NCI-H187 treated with DMSO at 0.1 percent for 48 hours (cell line): ENCODE measurements at places on chromosomes 1 and 21.

GRCh38 chr1:52590266-52590665 is 11.9 kb upstream of the GPX7 start:
- DNase-seq, result no peak

GRCh38 chr21:21064353-21064752 is 66.1 kb downstream of the NCAM2 start:
- no peak for DNase-seq

DNA sequence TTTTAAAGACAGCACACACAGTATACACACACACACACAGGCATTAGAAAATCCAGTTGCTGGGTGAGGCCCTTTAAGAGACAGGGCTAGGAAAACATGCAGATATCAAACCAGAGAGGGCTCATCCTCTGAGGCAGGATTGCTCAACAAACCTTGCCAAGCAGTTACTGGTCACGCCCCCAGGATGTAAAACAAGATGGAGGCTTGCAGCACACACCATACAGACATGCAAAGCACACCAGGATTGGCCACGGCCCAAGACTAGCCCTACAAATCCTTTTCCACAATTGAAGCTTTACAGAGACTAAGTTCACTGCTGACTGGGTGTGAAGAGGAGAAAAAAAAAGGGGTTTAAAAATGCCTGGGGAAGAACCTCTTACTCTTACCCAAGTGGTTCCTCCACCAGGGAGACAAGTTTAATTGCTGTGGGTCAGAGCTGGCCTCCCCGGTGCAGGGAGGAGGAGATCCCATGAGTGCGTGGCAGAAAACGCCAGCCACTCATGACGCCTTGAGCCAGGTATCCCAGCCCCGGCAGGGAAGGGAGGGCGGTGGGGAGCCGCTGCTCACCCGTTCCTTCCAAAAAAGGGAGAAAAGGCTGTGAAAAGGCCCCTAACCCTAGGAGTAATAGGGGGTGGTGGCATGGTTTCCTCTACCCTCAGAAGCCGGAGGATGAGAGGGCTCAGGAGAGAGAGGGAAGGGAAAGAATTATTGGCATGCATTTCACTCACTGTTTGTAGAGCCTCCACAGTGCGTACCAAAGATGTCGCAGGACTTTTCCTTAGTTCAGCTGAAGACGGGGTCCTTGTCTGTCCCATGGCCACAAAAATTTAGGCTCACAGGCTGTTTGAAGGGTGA is 594.6 kb upstream of the ZP4 start:
- no peak for DNase-seq

GRCh38 chr21:38916214-38916964 is 110.7 kb downstream of the ETS2 start:
- no peak for DNase-seq

GRCh38 chr1:67596674-67597073 is 88.3 kb upstream of the GADD45A start:
- DNase-seq, result no peak

GRCh38 chr21:38909109-38909508 is 103.4 kb downstream of the ETS2 start:
- DNase-seq, result no peak

DNA sequence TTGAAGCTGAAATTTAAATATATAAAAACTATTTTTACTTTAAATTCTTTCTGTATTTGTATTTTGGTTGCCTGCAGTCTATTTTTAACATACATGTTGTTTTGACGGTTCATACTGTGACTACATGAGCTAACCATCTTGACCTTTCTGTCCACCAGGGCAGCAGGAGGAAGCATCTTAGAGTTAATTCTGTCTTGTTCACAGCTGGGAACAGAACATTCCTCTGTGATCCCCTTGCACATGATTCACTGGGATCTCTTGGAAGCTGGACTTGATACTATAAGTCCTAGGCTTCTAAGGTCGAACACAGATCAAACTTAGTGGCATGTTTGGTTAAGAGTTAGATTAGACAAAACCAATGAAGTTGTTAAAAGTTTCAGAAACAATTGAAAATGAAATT is 99.7 kb downstream of the NFIA start:
- DNase-seq, result no peak

DNA sequence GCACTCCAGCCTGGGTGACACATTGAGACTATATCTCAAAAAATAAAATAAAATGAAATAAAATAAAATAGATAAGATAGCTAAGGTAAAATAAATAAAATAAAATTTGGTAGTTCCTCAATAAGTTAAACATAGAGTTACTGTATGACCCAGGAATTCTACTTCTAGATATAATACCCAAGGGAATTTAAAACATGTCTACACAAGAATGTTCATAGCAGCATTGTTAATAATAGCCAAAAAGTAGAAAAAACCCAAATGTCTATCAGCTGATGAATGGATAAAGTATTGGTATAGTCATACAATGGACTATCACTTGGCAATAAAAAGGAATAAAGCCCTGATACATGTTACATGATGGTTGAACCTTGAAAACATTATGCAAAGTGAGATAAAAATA is 47.8 kb downstream of the CEP350 start:
- no peak for DNase-seq

DNA sequence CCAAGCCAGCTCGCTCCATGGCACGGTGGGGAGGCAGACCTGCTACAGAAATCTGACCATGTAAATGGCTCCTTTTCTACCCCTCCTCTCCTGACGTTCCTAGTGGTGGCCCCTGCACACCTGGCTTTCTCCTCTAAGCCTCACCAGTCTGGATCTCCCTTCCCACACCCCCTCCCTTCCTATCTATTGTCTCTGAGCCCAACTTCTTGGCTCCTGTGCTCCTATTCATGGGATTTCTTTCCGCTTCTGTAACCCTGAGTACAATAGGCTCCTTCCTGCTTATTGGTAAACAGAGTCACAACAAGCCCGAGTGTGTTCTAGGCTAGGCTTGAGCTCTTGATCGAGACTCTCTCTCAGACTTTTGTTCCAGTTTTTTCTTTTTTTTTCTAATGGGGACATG is 17.6 kb downstream of the OPTC start:
- no peak for DNase-seq

- DNase-seq, result no peak
Measured at GRCh38 chr1:166383635-166384346, 217.0 kb upstream of the FAM78B start.

- DNase-seq, result no peak
Measured at GRCh38 chr1:39165049-39165448, 39.4 kb upstream of the MACF1 start.

DNA sequence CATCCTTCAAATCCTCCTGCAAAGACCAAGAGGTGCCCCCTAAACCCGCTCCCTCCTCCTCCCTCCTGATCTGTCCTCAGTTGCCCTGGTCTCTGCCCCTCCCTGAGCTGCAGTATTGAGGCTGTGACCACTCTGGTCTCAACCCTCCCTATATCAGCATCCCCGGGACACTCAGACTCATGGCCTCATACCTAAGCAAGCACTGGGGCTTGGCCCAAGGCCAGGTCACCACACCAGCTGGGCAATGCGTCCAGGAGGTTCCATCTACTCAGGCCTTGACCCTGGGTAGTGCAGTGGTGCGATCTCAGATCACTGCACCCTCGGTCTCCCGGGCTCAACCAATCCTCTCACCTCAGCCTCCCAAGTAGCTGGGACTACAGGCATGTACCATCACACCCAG is 9.8 kb downstream of the KIF17 start:
- no peak for DNase-seq

DNA sequence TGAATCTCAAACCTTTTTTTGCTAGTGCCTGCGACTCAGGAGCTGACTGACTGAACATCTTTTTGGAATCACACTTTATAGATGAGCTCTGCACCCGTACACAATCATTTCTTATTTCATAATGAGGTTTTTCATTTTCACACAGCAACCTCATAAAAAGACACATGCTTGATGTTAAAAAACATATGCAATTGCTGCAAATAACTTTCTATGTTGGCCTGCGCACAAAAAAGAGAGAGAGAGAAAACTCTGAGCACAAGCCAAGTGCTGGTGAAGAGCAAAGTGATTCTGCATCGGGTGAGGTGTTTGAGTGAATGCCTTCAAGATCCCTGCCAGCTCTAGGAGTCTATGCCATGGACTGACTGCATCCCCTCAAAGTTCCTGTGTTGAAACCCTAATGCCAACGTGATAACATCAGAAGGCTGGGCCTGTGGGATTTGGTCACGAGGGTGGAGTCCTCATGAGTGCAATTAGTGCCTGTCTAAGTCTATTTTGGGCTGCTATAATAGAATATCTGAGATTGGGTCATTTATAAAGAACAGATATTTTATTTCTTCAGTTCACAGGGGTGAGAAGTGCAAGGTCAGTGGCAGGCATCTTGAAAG is 36.6 kb downstream of the C1orf87 start:
- no peak for DNase-seq

DNA sequence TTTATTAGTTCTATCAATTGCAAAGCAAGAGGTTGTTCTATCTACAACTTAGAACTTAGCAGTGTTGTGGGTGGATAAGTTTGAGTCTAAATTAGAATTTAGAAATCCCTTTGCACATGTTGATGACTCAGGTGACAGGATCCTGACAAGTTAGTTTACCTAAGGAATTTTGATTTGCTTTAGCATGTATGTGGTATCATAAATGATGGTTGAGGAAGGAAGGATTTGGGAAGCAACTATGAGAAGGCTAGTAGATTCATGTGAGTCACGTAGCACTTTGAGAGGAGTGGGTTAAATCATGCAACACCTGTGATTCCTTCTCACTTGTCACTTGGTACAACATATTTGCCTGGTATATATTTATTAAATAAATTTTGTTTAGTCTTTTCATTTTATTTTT is 223.7 kb upstream of the USP25 start:
- DNase-seq, result no peak

GRCh38 chr1:48556186-48556850 is 84.3 kb upstream of the SPATA6 start:
- DNase-seq, result no peak

DNA sequence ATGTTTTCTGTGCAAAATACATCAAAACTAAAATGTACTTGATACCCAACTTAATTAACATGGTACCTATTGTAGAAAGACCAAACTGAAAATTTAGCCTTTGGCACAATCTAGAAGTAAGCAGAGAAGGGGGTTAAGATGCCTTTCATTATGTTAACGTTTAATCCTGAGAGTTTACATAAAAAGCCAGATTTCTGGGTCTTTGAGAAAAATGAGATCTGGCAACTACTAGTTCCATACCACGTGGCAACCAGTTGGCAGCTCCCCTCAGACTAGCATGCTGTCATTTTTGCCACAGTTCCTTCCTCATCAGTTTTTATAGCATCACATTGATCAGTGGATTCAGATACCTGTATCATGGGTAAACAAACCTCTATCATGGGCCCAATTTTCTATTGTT is 1.5 kb downstream of the RO60 start:
- DNase-seq, result no peak

DNA sequence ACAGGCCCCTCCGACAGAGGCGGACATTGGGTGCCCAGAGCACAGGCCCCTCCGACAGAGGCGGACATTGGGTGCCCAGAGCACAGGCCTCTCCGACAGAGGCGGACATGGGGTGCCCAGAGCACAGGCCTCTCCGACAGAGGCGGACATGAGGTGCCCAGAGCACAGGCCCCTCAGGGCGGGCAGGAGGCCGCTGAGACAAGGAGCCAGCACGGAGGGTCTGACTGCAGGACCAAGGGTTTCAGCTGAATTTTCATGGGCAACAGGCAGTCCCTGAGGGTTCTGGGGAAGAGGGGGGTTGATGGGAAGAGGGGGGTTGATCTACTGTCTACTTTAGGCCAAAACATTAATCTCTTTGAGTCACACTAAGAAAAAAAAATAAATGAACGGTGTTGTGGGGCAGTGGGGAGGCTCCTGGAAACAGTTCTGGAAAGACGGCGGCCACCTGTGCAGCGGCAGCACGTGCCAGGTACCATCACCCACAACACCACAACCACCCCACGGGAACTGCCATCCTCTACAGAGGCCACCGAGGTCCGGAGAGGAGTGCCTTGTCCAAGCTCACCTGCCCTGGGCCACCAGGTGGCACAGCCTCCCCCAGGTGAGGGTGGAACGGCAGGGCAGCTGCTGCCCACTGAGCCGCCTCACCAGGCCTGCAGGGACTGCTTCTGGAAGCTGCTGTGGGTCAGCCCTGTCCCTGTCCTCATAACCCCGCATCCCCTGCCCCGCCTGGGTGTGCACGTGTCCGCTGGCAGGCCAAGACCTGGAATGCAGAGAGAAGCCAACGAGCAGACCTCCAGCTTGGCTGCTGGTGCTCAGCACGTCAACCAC is 20.5 kb downstream of the PRDM15 start:
- no peak for DNase-seq

DNA sequence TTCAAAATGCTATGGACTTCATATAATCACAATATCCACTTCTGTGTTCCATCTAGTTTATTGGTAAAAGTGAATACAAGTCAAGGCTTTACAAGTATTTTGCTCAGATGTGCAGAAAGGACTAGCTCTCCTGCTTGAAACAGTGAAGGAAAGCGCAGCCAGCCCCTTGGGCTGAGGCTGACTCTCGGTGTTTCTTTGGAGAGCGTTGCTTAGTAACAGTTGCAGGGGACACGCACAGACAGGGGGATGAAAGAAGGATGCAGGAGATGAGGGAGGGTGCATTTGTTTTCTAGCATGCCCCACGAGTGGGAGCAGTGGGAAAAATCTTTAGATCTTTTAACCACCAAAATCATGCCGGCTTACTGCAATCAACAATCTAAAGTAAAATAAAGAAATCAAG is 9.1 kb downstream of the PYCR2 start:
- no peak for DNase-seq

DNA sequence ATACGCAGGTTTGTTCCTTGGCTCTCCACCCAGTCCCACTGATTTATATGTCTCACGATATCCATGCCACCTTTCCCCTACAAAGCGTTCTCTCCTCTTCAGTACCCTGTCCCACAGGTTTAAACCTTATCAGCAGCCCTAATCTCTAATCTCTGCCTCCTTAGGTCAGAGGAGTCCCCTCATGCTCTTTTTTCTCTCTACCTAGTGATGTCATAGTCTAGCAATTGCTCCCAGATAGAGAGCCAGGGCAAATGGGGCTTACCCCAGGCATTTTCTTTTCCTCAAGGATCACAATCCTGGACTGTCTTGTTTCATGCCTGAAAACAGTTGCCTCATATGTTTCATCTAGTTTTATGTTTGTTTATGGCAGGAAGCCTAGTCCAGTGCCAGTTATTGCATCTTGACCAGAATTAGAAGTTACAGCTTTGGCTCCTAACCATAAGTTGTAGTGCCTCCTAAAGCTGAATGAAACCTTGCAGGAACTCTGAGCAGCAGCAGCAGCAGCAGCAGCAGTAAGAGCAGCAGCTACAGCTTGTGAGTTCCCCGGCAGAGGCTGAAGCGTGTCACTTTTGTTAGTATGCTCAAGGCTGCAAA is 26.7 kb upstream of the TP53BP2 start:
- DNase-seq, result no peak

DNA sequence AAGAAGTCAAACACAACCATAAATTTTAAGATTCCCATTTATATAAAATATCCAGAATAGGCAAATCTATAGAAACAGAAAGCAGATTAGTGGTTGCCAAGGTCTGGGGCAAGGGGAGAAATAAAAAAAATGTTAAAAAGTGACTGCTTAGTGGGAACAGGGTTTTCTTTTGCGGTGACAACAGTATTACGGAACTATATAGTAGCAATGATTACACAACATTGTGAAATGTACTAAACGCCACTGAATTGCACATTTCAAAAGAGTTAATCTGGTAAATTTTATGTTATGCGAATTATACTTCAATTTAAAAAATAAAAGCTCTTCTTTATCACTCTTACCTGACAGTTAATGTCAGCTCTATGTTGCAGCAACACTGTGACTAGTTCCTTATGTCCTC is 105.2 kb downstream of the ACBD6 start:
- no peak for DNase-seq

GRCh38 chr1:55965981-55966461 is 613.3 kb downstream of the PLPP3 start:
- DNase-seq, result no peak
